ENCODE measurements at places on chromosomes 12 and 14.

GRCh38 chr12:114506651-114507050, 100.7 kb upstream of the TBX5 start:
- DNase-seq: no peak

- DNase-seq: no peak
Measured at GRCh38 chr14:103728721-103729120, 13.1 kb downstream of the ZFYVE21 start.

DNA sequence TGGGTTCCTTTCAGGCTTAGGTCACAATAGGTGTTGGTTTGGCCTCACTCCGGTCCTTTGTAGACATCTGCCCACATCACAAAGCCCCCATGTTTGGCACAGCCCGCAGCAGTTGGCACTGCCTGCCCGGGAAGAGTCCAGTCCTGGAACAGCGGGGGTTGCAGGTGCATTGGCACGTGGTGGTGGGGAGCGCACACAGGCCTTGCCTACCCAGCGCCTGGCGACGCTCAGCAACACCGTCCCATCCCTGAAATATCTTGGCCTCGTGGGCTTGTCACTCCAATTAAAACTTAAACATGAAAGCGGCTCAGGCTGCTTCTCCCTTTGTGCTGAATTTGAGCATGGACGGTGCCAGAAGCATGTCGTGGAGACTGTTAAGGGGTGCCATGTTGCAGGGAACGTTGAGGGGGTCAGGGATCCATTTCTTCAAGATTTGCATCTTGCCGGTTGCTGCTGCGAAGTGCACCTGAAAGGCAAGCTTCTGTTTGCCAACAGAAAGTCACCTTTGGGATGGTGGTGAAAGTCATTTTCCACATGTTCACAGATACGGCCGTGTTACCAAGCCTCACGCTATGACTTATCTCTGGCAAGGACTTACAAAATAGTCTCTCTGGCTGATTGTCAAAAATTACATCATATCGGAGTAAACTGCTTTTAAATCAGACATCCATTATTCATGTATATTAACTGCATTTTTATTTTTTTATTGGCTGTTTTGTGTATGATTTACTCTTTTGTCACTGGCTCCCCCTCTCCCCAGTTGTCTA, 91.5 kb downstream of the FBXW8 start:
- no peak for DNase-seq

- no peak for DNase-seq
Measured at GRCh38 chr14:74518221-74518620, 24.7 kb downstream of the ISCA2 start.

All from epithelial cell of prostate (primary cell).